Osteoblast (primary cell): ENCODE measurements at places on chromosomes 7 and 10.

DNA sequence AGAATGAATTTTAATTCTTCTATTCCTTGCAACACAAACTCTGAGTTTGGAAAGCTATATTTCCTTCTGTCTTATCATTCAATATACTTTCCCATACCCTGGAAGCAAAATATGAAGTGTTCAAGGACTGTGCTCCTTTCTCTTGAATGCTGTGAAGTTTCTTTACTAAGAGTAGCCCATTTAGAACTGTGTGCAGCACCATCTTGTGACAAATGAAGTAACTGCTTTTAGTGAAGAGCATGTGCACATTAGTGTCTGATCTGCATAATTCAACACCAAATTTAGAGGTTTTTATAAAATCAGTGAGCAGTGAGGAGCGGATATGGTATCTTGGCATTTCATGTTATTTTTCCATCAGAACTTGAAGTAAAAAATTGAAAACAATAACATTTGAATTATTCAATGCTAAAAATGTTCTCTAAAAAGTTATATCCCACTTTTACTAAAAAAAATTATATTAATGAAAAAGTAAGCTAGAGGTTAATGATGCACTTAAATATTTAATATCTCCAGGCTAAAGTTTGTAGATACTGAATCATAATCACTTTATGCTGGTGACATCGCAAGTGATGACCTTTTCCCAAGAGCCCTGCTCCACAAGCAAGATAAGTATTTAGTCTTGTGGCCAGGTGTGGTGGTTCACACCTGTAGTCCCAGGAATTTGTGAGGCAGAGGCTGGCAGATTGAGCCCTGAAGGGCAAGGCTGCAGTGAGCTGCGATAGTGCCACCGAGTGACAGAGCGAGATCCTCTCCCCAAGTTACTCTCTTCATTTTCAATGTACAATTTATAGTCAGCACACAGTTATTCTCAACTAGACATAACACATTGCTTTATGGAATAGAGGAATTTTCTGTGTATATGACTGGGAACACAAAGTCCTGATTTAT lies 108.8 kb upstream of the PCLO start:
- no peak overlapping the region for H3K4me3 ChIP-seq
- DNase-seq, result no peak
- no peaks in the 10 kb centered on the region for H3K27me3 ChIP-seq
- no peak overlapping the region for H3K27ac ChIP-seq
- no peaks in the 10 kb centered on the region for H3K36me3 ChIP-seq

- H3K36me3 ChIP-seq, result no peaks in the 10 kb centered on the region
- peaks cover 29% of the 10 kb centered on the region for H3K4me1 ChIP-seq
- no peak overlapping the region for H3K27ac ChIP-seq
- no peaks in the 10 kb centered on the region for H3K27me3 ChIP-seq
Measured at GRCh38 chr10:89297356-89297755, 4.5 kb upstream of the IFIT2 start.

GRCh38 chr10:653991-654646 lies 35.3 kb downstream of the DIP2C start:
- H3K4me1 ChIP-seq, result peaks cover 16% of the 10 kb centered on the region
- H3K4me3 ChIP-seq, result no peak overlapping the region
- H3K36me3 ChIP-seq, result no peaks in the 10 kb centered on the region
- H3K27ac ChIP-seq, result no peak overlapping the region
- no peaks in the 10 kb centered on the region for H3K27me3 ChIP-seq
- no peak for DNase-seq

GRCh38 chr7:2100278-2101208 lies 132.2 kb downstream of the MAD1L1 start:
- H3K27me3 ChIP-seq, result no peaks in the 10 kb centered on the region
- H3K4me1 ChIP-seq, result peaks cover 18% of the 10 kb centered on the region
- H3K4me3 ChIP-seq, result no peak overlapping the region
- H3K36me3 ChIP-seq, result no peaks in the 10 kb centered on the region
- no peak overlapping the region for H3K27ac ChIP-seq
- no peak for DNase-seq

DNA sequence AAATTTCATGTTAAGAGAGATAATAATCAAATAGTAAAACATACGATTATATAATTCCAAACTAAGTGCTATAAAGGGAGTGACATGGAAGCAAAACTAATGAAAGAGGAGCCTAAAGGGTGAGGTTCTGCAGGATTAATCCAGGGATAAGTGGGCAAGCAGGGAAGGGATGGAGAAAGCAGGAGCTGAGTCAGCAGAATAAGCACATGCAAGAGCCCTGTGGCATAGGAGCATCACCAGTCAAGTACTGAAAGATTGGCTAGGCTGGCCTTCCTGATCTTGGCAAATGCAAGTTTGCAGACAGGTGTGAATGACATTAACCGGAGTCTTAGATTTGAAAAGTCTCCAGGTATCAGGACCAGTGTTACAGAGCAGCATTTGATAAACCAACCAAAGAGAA lies 336.4 kb downstream of the ELMO1 start:
- no peaks in the 10 kb centered on the region for H3K4me1 ChIP-seq
- H3K4me3 ChIP-seq, result no peak overlapping the region
- no peaks in the 10 kb centered on the region for H3K27me3 ChIP-seq
- no peak overlapping the region for H3K27ac ChIP-seq

- no peak overlapping the region for H3K4me3 ChIP-seq
- H3K36me3 ChIP-seq, result no peaks in the 10 kb centered on the region
- no peak overlapping the region for H3K27ac ChIP-seq
- peaks cover 9% of the 10 kb centered on the region for H3K4me1 ChIP-seq
- no peaks in the 10 kb centered on the region for H3K27me3 ChIP-seq
- no peak for DNase-seq
Measured at GRCh38 chr7:27735165-27735564, 4.8 kb upstream of the TAX1BP1 start.

DNA sequence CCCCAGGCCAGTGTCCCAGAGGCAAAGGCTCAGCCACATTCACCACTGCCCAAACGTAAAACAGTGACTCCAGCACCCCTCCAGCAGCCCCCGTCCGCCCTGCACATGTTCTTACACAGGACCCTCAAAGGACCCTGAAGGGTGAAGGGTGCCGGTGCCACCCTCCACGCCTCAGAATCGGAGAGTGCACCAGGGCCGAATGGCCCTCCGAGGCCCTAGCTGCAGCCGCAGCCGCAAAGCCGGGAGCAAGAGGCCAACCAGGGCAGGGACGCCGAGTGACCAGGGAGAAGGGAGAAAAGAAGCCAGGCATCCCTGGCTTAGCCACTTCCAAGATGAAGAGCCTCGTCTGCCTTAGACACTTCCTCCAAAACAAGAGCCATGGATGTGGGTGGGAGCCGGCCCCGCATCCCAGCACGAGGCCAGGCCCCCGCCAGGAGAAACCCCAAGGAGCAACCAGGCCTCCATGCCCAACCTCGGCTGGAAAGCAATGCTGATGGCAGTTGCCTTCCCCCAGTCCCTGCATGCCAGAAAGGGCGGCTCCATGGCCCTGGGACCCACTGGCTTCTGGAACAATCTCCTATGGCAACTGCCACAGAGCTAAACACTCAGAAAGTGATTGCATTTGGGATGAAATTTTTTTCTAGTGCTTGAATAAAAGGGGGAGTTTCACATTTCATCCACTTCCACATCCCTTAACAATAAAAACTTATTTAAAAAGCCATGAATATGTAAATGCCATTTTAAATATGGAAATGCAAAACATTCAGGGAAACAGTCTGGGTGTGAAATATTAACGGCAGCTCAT lies 92.3 kb downstream of the MAD1L1 start:
- no peaks in the 10 kb centered on the region for H3K4me1 ChIP-seq
- no peak overlapping the region for H3K4me3 ChIP-seq
- DNase-seq, result no peak

DNA sequence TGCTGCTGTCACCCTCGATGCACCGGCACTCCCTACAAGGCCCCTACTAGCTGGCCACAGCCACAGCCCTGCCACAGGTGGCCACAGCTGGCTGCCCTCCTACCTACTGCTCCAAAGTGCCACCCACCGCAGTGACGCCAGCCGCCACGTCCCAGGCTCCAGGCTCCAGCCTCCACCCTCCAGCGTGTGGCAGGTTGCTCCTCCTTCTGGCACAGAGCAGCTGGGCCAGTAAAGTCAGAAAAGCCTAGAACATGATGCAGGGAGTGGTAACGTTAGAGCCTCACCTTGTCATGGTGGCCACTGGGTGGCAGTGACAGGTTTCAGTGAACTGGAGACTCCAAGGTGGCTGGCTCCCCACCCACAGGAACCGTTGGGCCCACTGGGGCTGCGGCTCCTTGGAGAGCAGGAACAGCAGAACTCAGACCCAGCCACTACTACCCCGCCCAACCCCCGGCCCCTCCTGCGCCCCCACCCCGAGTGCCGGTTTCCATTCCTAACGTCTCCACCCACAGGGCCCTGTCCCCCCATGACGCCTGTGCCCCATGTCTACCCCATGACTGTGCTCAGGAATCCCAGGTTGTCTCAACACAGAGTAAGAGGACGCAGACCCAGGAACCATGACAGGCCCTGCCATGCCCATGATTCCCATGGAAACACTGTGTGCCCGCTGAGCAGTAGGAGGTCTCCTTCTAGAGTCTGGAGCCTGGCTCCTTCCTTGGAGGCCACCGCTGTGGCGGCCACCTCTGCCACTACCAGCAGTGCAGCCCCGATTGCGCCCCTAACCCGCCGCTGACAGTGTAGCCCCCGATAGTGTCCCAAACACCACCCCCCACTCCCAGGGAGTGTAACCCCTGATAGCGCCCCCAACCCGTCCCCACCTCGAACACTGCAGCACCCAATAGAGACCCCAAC lies 52.3 kb upstream of the ZNF33B start:
- DNase-seq, result peak; percentile 36
- no peaks in the 10 kb centered on the region for H3K4me1 ChIP-seq
- H3K36me3 ChIP-seq, result no peaks in the 10 kb centered on the region
- no peak overlapping the region for H3K27ac ChIP-seq

- peaks cover 14% of the 10 kb centered on the region for H3K36me3 ChIP-seq
- H3K4me3 ChIP-seq, result no peak overlapping the region
Measured at GRCh38 chr10:75019370-75019769, 92.1 kb upstream of the SAMD8 start.

GRCh38 chr10:126491476-126491875 lies 103.2 kb upstream of the ADAM12 start:
- no peaks in the 10 kb centered on the region for H3K4me1 ChIP-seq
- no peak overlapping the region for H3K27ac ChIP-seq
- H3K27me3 ChIP-seq, result no peaks in the 10 kb centered on the region

DNA sequence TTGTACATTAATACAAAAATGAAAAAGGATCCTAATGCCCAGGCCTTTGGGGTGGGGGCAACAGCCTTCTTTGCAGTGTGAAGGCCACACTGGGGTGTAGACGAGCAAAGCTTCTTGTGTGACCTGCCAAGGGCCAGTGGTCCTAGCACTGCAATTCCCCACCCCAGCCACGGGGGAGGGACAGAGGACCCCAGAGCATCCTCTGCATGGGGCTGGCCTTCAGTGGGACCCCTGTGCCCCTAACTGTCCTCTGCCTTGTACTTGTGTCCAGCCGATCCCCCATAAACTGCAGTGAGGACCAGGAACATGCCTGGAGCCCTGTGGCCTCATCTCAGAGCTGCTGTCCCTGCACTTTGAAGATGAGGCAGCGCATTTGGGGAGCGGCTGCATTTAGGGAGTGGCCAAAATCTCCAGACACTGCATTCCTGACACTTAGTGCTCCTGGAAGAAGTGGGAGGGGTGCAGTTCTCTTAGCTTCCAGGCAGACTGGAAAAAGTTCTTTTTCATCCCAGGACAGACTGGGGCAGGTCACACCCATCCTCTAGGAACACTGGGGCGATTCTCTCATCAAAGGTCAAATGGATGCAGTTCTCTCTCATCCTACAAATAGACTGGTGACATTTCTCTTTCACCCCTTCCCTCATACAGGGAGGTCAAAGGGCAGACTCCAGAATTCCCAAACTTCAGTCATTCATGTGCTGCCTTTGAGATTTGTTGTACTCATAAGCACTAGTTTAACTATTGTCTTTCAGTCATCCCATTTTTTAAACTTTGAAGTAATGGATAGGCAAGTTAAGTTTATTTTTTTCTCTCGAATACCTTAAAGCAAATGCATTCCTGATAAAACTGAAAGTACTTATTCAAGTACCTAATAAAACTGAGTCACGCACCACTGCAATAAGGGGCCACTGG lies 922 bp upstream of the MYO1G start:
- no peak for DNase-seq
- H3K27me3 ChIP-seq, result no peaks in the 10 kb centered on the region
- peak overlapping the region; percentile 79 for H3K27ac ChIP-seq
- peaks cover 32% of the 10 kb centered on the region for H3K36me3 ChIP-seq
- H3K4me3 ChIP-seq, result no peak overlapping the region

GRCh38 chr7:128129224-128129864 lies 98.1 kb upstream of the LRRC4 start:
- no peaks in the 10 kb centered on the region for H3K4me1 ChIP-seq
- no peak overlapping the region for H3K4me3 ChIP-seq
- no peak overlapping the region for H3K27ac ChIP-seq
- no peaks in the 10 kb centered on the region for H3K36me3 ChIP-seq

DNA sequence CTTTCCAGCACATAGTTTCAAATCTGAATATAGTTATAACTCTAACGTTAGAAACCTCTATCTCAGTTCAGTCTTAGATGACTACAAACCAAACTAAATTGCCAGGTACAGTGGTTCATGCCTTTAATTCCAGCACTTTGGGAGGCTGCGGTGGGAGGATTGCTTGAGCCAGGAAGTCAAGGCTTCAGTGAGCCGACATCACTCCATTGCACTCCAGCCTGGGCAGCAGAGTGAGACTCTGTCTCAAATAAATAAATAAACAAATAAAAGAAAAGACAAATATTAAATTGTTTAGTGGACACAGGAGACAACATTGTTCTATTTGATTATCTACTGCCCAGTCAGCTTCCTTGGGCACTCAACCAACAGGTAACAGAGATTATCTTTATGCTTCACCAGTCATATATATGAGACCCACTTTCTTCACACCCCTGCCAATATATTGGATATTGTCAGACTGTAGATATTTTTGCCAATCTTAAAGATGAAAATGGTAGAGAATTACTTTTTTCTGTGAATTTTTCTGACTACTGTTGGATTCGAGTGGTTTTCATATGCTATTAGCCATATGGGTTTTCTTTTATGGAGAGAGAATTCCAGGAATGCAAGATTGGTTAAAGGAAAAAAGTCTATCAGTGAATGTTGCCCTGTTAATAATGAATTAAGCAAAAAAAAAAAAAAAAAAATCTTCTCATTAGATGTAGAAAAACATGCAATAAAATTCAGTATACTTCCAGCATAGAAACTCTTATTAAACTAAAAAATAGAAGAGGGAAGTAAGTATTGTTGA lies 16.0 kb downstream of the HDAC9 start:
- DNase-seq, result no peak
- no peaks in the 10 kb centered on the region for H3K27me3 ChIP-seq
- no peaks in the 10 kb centered on the region for H3K36me3 ChIP-seq
- peaks cover 36% of the 10 kb centered on the region for H3K4me1 ChIP-seq

DNA sequence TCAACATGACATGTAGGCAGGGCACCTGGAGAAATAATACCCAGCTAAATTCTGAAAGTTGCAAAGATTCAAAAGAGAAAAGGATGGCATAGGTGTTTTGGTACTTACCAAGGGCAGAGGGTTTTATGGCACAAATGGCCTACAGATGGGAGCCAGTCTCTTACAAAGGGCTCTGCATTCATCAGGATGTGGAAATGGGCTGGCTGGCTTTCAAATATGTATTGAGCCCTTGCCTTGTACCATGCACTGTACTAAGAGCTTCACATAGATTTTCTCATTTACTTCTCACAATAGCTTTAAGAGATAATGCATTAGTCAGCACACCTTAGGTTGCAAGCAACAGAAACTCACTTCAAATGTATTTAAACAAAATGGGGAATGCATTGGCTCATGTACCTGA lies 327.1 kb downstream of the BICC1 start:
- no peaks in the 10 kb centered on the region for H3K36me3 ChIP-seq
- H3K4me1 ChIP-seq, result no peaks in the 10 kb centered on the region
- H3K4me3 ChIP-seq, result no peak overlapping the region
- no peak overlapping the region for H3K27ac ChIP-seq
- no peaks in the 10 kb centered on the region for H3K27me3 ChIP-seq

GRCh38 chr10:51792678-51793077 lies 93.3 kb upstream of the CSTF2T start:
- H3K4me1 ChIP-seq, result no peaks in the 10 kb centered on the region
- no peak for DNase-seq
- H3K27me3 ChIP-seq, result no peaks in the 10 kb centered on the region
- no peak overlapping the region for H3K4me3 ChIP-seq
